ENCODE measurements at places on chromosomes 5 and 9.

DNA sequence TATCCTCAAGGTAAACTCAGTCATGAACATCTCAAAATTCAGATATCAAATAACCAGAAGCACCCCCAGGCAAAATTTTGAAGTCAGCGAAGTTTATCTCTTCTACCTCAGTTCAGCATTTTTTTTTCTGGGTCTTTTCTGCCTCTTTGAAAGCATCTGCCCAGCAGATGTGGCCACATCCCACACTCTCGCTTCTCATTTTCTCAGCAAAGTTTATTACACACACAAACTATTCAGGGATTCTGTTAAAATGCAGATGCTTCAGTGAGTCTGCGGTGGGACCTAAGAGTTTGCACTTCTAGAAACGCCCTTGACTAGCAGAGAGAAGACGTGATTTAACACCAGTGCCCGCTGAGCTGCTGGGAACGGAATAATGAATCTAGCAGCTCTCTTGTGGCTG is 19.3 kb downstream of the RASEF start:
- no peak for DNase-seq

DNA sequence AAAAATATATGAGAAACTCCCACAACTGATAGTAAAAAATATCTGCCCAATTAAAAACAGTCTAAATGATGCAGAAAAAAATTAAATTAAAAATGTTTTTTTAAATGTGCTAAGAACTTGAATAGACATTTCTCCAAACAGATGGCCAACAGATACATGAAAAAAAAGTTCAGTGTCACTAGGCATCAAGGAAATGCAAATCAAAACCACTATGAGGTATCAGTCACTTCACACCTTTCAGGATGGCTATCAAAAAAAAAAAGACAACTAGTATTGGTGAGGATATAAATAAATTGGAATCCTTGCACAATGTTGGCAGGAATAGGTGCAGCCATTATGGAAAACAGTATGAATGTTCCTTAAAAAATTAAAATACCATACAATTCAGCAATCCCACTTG is 16.6 kb downstream of the ZNF131 start:
- no peak for DNase-seq

DNA sequence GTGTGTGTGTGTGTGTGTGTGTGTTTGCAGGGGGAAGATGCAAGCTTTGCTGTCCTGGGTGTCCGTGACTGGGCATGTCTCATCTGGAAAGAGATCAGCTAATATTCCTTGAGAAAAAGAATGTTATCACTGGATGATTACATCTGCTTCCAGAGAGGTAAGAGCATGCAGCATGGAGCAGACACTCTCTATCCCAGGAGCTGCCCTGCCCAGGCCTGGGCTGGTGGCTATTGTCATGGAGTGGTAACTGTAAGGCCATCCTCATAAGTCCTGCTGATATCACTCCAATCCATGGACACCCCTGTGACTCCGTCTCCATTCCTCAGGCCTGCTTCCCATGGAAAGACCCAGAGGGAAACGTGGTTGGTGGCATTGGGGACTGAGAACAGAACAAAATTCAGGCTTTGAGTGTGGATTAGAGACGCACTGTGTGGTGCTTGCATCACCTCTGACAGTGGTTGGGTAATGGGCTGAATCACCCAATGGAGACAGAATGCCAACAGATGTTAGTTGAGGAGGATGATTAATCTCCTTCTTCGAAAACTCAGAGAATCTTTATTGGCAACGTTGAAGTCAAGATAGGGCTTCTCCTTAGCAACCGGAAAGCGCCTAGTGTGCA is 52.0 kb upstream of the KCNIP1 start:
- no peak for DNase-seq

DNA sequence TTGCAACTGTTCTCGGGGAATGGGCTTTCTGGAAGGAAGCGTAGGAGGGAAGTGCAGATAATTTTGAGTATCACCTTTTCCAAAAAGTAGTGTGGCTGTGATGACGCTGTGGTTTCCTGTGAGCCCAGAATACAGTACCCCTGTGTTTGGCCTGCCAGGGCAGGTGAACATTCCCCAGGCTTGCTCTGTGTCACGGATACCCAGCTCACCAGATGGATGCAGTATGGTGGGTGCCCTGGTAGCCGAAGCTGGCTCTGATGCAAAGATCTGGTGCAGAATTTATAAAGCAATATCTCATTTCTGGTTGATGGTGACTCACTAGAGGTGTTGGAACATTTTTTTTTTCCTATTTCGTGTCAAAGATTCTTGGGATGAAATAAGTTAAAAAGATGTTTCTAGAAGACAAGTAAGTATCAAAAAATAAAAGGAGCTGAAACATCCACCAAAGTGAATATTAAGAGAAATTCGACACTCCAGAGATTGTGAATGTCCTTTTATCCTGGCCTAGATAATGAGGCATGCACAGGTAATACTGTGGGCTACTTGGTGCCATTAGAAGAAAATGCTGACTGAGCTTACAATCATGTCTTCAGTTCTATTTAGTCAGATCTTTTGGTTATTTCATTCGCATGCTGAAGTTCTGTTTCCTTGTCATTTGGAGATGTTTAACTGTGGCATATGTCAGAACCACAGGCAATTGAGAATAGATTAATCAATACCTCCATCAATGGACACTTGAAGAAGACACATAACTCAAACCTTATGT is 200.1 kb downstream of the GADD45G start:
- no peak for DNase-seq

DNA sequence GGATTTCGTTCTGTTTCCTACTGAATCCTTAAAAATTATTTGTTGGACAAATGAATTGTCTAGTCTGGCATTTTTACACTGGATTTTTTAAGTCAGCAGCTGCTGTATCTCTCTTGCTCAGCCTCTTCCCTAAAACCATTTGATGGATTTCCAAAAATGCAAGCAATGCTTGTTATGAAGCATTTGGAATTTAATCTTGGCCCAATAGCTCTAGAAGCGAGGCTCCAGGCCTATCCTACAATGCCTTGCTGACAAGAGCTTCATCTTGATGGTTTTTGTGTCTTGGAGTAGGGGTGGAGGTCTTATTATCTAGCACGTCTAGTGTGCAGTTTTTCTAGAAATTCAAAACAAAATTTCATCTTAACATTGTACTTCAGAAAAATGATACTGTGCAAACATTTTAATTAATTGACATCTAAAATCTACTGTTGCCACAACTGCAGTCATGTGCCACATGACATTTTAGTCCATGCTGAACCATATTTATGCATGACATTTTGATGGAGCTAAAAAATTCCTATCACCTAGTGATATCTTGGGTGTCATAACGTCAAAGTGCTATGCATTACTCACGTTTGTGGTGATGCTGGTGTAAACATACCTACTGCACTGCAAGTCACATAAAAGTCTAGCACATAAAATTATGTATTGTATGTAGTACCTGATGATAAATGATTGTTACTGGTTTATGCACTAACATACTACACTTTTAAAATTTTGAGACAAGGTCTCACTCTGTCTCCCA is 5.9 kb upstream of the RAD23B start:
- no peak for DNase-seq

Data from glomerular endothelial cell (primary cell).